SW480 (cell line): ENCODE measurements at places on chromosomes 4 and X.

GRCh38 chr4:105967058-105967658 is 71.9 kb downstream of the NPNT start:
- DNase-seq, result no peak

DNA sequence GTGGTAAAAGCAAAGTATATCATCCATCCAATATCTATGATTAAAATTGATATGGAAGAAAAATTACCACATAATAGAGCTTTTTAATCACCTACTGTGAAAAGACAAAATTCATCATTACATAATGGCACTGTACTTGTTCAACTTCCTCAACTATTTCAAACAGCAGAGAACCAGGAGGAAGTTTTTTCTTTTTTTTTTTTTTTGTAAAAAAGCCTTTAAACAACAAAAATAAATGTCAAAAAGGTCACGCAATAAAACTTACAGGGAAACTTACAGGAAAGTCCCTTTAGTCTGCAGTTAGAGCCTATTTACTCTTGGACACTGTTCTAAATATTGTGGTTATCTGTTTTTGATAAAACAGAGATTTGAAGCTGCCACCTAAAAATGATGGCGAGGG is 4.8 kb downstream of the PDGFC start:
- no peak for DNase-seq

DNA sequence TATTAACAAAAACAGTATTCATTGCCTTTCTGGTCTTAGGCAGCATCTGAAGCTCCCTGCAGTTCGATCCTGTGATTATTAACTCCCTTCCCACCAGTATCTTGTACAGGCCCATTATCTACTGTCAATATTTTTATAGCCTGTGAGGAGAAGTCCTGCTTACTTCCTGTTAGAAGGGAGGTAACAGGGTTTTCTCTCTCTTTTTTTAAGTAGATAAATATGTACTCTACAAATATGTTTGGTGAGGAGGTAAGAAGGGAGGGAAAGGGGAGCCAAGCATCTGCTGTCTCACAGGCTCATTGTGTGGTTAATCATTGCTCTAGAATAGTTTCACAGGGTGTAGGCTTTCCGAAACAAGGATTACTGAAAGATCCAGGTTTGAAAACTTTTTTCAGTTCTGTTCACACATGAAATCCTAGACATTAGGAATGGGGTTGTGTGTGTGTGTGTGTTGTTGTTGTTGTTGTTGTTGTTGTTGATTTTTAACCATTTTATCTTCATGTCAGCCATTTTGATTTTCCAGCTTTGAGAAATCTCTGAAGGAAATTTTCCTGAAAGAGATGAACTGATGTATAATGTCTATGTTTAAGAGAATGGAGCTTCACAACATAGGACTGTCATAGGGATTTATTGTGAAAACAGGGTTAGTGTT is 14.2 kb downstream of the ATOH1 start:
- DNase-seq, result no peak

GRCh38 chr4:113317523-113317922 is 268.1 kb downstream of the ANK2 start:
- DNase-seq, result no peak

- DNase-seq, result peak; percentile 70
These were observed 94.3 kb downstream of the DDIT4L start for GRCh38 chr4:100095729-100096595.

GRCh38 chr4:156294577-156294976 is 340.9 kb upstream of the CTSO start:
- DNase-seq, result peak; percentile 57

DNA sequence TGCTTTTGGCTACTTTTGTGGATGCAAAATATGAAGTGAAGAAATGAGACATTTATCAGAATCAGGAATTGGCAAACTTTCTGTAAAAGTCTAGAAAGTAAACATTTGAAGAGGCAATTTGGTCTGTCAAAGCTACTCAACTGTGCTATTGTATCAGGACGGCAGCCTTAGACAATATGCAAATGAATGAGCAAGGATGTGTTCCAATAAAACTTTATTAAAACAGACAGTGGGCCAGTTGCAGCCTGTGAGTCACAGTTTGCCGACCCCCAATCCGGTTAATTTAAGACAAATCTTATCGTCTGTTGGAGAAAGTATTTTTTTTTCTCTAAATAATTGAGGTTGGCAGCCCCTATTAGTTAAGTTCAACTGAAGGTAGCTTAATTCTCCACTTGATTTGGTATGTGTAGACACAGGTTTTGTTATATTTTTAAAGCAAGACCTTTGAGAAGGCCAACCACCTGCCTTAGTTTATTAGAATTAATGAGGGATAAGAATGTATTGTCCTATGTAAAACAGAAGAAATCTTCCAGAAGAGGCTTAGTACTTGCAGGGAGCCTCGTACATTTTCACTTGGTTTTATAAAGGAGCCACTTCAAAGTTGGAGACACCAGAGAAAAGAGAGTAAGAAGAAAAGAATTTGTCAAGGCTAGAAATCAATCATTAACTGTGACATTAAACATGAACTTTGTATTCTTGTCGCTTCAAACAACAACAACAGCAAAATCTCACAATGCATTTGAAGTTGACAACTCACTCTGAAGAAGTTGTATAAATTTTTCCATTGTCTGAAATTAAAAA is 81.6 kb upstream of the FAT1 start:
- DNase-seq, result no peak

DNA sequence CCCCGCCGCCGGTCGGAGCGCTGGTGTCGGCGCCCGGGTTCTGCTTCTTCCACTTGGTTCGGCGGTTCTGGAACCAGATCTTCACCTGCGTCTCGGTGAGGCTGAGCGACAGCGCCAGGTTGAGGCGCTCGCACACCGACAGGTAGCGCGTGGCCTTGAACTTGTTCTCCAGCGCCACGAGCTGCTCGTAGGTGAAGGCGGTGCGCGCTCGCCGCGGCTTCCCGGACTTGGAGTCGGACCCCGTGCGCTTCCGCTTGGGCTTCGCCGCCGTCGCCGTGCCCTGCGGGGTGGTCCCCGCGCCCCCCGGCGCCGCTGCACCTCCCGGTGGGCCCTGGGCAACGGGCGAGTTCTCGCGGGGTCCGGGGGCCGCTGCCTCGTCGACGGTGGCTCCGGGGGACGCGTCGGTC is 3.1 kb downstream of the NKX1-1 start:
- no peak for DNase-seq

DNA sequence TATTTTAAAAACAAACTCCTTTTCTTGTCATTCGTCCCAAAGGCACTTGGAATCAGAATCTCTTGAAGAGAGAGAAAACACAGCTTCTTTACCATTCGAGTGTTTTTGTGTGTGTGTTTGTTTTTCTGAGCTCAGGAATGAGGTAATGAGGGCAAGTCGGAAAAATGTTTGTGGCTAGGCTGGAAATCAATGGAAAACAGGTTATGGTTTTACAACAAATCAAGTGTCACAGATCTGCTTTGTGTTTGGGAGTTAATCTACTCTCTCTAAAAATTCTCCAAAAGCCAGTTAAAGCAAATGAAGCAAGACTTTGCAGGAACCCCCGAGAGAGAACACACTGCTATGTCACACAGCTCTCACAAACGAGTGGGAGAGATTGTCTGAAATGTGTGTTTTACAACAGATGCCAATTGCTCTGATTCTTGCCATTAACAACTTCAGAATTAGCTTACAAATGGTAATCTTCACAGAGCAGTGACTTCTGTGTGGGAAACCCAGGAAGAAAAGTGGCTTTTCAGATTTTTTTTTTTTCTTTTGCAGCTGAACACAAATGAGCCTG is 264.1 kb downstream of the CBLL2 start:
- DNase-seq, result no peak

- no peak for DNase-seq
These were observed 44.6 kb upstream of the SORCS2 start for GRCh38 chr4:7147661-7148310.

DNA sequence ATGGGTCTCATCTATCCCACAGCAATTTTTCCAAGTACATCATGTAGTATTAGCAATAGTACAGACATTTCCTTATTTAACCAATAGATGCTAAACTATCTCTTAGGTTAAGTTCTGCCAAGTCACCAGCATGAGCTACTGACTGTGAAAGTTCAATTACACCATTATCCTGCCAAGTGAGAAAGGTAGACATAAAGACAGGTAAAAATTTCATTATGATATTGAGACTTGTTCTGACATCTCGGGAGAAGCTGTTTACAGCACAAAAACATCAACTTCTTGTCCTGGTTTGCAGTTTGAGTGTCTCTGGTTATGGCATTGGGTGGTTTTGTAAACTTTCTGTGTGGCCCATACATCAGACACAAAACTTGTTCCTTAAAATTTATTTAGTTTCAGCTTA is 622.4 kb upstream of the PCDH10 start:
- DNase-seq, result no peak

GRCh38 chr4:141645611-141646340 is 9.4 kb downstream of the IL15 start:
- DNase-seq, result no peak

DNA sequence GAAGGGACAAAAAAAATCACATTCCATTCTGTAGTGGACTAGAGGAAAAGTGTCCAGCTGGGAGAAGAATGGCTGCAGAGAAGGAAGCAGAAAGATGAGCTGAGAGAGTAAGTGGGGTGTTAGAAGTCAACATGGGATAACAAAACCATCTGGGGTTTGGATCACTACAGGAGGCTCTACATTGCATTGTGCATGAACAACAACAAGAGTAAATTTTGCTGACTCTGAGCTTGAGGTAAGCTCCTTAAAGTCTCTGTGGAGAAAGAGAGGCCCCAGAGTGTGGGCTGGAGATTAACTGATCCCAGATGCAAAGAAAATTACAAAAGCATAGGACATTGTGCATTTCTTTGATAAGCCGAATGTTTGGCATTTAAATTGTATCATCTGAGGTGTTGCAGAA is 128.9 kb downstream of the UGT8 start:
- DNase-seq, result no peak

GRCh38 chr4:157444014-157444413 is 223.5 kb downstream of the GRIA2 start:
- no peak for DNase-seq

DNA sequence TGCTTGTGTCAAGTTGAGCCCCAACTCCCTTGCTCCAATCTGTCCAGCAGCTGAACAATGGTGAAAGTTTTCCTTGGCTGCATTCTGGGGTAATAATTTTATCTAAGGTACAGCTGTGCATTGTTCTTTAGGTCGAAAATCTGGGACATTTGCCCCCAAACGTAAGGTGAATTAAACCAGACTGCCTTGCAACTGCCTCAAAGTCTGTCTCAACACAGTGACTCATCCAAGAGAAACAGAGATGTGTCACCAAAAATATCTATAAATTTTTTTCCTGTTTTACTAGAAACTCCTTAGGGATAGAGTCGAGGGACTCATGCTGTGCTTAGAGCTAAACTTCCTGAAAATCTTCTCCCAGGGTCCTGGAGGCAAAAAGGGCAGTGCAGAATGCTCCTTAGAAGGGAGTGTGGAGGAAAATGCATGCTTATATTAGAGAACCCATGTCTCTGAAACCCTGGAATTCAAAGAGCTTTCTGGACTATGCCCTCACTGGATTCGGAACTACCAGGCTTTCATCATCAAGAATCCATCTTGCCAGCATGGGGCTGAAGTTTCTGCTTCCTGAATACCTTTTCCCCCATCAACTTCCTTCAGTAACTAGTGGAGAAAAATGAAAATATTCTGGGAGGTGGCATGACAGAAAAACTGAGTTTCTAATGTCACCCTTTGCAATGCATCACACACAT is 115.7 kb downstream of the PALLD start:
- DNase-seq, result no peak

DNA sequence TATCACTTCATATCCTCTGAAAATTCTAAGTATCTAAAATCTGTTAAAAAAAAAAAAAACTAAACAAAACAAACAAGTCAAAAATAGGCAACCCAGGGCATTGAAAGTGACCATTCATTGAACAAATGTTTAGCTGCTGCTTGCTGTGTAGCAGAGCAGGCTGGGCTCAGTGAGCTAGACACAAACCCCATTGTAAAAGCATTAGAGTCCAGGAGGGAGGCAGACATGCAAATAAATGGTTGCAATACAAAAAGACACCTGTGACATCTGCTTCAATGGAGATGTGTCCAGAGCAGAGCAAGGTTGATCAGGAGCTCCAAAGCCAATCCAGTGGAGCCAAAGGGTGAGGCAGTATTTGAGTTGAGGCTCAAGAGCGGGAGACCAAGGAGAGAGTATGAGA is 267.3 kb upstream of the GATB start:
- DNase-seq, result no peak

DNA sequence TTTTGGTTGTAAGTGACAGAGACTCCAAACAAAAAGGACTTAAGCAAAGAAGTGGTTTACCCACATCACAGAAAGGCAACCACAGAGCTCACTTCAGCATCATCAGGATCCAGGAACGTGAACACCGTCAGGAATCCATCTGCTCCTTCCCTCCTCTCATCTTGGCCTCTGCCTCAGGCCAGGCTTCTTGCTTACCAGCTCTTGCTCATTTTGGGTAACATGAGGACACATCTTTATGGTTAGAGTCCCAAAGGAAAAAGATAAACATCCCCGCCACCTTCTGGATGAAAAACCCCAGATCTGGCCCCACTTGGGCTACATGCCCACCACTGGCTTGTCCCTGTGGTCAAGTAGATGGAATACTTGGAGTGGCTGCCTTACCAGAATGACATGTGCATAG is 176.8 kb upstream of the RPL34 start:
- no peak for DNase-seq

DNA sequence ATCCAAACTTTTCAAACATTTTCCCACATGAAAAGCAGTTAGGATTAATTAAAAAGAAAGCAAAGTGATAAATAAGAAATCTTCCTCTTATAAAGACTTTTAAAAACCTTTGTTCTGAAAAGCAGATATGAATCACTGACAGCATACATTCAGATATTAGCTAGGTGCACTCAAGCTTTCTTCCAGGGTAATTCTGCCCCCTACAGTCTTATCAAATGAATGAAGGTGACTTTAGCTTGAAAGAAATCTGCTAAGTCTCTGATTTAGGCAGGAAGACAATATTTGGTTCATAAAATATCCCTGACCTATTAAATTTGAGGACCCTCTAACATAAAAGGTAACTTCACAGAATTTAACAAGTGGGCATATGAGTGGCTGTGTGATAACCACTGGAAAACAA is 209.1 kb upstream of the FAM47A start:
- peak; percentile 1 for DNase-seq

GRCh38 chr4:8699479-8700145 is 107.0 kb downstream of the CPZ start:
- DNase-seq, result no peak

- no peak for DNase-seq
These were observed 538.2 kb downstream of the KCNIP4 start for GRCh38 chr4:21410372-21410771.

DNA sequence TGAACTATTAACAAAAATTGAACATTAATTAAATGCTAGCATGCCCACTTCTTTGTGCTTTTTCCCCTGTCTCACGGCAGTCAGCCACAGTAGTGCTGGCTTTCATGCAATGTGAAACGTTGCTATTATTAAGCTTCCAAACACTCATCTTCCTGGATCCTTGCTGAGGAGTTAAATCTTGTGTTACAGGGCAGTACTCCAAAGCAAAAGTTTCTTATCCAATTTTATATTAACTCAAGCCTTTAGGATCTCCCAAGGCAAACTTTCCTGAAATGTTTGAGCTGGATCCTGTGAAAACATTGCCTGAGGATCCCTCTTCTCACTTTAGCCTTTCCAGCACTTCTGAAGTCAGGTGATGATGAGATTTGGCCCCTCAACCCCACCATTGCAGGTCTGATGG is 1454.8 kb downstream of the FSTL5 start:
- no peak for DNase-seq

- DNase-seq, result no peak
These were observed 25.6 kb upstream of the DAPP1 start for GRCh38 chr4:99790796-99791617.
